ENCODE measurements at places on chromosomes 1 and 21. TPM values are rescaled to one million over a fixed set of nuclear protein-coding genes. Genes with fewer than 3 reads are reported as not detected.
A peak's percentile ranks its signal among the peaks of the same experiment; 100 is the strongest.

The PODN gene
- 12.0 TPM for total RNA-seq

The SH3BGR gene
- 1.5 TPM for total RNA-seq

The LRRC8B gene
- 0.17 TPM for total RNA-seq

The GRIK1 gene
- total RNA-seq, result not detected

The FAM72C gene
- total RNA-seq, result 1.7 TPM

The TRIM67 gene
- total RNA-seq, result not detected

The IKBKE gene
- 14.4 TPM for total RNA-seq

The TEX38 gene
- not detected for total RNA-seq

The C1orf167 gene
- 0.72 TPM for total RNA-seq

DNA sequence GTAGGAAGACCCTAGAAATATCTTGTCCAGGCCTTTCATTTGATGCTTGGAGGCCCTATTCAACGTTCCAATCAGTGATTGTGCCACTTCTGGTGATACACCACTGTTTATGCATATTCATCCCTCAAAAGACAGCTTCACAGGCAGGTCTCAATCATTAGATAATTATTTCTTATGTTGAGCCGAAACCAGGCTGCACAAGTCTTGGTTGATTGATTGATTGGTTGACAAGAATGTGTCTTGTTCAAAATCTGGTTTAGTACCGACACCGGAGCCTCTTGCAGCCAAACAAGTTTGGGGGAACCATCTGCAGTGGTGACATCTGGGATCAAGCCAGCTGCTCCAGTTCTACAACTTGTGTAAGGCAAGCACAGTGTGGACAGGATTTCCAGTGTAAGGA, 20.1 kb downstream of the C8A start:
- H3K4me3 ChIP-seq, result no peak overlapping the region
- no peaks in the 10 kb centered on the region for H3K36me3 ChIP-seq
- peaks cover 48% of the 10 kb centered on the region for H3K4me1 ChIP-seq
- H3K27me3 ChIP-seq, result no peaks in the 10 kb centered on the region
- DNase-seq, result no peak

GRCh38 chr1:201882665-201883132, 6.0 kb upstream of the SHISA4 start:
- H3K27ac ChIP-seq, result peak overlapping the region; percentile 80
- no peaks in the 10 kb centered on the region for H3K36me3 ChIP-seq
- H3K4me1 ChIP-seq, result peaks cover 64% of the 10 kb centered on the region
- peak overlapping the region; percentile 40 for H3K4me3 ChIP-seq
- DNase-seq, result peak; percentile 85

DNA sequence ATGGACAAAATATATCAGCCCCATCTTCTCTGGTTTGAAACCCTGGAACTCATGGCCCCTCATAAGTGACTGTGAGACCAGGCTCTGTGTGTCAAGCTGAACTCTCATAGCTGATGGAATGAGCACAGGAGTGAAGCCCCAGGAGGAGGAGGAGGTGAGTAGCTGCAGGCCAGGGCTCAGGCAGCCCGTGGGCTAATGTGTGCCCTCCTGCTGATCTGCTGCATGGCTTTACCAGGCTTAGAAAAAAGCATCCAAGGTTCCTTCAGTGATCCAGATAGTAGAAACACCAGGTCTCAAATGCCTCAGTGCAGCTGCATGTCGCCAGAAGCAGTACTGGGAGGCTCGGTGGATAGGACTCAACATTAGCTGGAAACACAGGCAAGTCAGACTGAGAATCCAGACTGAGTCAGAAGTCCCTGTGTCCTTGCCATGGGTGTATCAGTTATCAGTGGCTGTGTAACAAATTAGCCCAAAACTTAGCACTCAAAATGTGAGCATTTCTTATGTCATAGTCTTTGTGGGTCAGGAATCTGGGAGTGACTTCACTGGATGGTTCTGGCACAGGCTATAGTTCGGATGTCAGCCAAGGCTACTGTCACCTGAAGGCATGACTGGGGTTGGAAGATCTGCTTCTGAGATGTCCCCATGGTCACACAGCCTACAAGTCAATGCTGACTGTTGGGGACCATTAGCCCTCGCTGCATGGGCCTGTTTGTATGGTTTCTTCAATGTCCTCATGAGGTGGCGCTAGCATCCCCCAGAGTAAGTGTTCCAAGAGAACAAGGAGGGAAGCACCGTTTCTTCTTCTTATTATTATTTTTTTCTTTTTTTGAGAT, 255.4 kb upstream of the IRF2BP2 start:
- no peak for DNase-seq
- peak overlapping the region; percentile 27 for H3K4me3 ChIP-seq

DNA sequence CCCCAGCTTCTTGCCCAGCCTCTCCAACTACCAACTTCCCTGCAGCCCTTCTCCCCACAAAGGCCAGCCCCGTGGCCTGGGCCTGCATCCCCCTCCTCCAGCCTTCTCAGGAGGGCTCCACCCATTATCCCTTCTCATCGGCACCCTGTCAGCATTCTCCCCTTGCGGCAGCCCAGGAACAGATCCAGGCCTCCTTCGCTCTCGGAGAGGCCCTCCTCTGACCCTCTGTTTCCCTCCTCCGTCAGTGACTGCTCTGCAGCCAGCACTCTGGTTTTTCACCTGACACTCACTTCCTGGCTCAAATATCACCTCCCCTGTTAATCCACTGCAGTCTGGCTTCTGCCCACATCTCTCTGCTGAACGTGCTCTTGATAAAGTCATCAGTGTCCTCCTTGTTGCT, 17.5 kb downstream of the ADGRB2 start:
- H3K36me3 ChIP-seq, result no peaks in the 10 kb centered on the region
- H3K27me3 ChIP-seq, result peaks cover 6% of the 10 kb centered on the region
- H3K4me1 ChIP-seq, result peaks cover 60% of the 10 kb centered on the region
- no peak overlapping the region for H3K27ac ChIP-seq

- H3K4me1 ChIP-seq, result peaks cover 18% of the 10 kb centered on the region
- no peak overlapping the region for H3K4me3 ChIP-seq
- peaks cover 15% of the 10 kb centered on the region for H3K36me3 ChIP-seq
- DNase-seq, result no peak
- no peak overlapping the region for H3K27ac ChIP-seq
- H3K27me3 ChIP-seq, result peaks cover 2% of the 10 kb centered on the region
These were observed 62.0 kb downstream of the PCNX2 start for GRCh38 chr1:233233508-233234040.

- no peaks in the 10 kb centered on the region for H3K36me3 ChIP-seq
- H3K4me3 ChIP-seq, result no peak overlapping the region
- H3K4me1 ChIP-seq, result peaks cover 52% of the 10 kb centered on the region
- no peak overlapping the region for H3K27ac ChIP-seq
- H3K27me3 ChIP-seq, result no peaks in the 10 kb centered on the region
- no peak for DNase-seq
These were observed 282.4 kb upstream of the SGIP1 start for GRCh38 chr1:66251546-66251945.

DNA sequence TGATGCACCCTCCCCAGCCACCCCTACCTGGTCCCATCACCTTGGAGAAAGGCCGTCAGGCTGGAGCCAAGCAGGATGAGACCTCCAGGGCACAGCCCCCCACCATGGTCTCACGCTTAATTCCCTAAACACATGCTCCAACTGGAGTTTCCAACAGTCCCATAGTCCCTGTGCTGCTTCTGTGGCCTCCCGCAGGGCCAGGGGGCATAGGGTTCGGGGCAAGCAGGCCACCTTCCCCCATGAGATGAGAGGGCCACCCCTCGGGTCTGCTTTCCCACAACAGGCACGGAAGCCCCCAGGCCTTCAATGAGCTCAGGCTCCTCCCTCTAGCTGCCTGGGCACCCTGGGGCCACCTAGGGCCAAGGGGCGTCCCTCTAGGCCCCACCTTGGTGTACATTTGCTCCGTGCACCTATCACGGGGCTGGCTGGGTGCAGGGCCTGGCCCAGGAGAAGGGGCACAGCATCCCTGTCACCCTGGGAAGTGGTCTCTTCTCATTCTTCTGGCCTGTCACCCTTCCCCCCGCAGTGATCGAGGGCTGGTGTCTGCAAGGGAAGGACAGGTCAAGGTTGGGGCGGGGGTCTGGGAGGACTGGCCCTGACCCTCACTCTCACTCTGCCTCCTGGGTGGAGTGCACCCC, 42.4 kb downstream of the TRIM11 start:
- no peaks in the 10 kb centered on the region for H3K4me1 ChIP-seq
- H3K27ac ChIP-seq, result no peak overlapping the region
- H3K27me3 ChIP-seq, result peaks cover 4% of the 10 kb centered on the region
- H3K4me3 ChIP-seq, result no peak overlapping the region
- DNase-seq, result no peak

- H3K27ac ChIP-seq, result no peak overlapping the region
- peaks cover 13% of the 10 kb centered on the region for H3K27me3 ChIP-seq
- H3K36me3 ChIP-seq, result no peaks in the 10 kb centered on the region
- peaks cover 24% of the 10 kb centered on the region for H3K4me1 ChIP-seq
These were observed 137.2 kb downstream of the ROR1 start for GRCh38 chr1:63911049-63911448.

DNA sequence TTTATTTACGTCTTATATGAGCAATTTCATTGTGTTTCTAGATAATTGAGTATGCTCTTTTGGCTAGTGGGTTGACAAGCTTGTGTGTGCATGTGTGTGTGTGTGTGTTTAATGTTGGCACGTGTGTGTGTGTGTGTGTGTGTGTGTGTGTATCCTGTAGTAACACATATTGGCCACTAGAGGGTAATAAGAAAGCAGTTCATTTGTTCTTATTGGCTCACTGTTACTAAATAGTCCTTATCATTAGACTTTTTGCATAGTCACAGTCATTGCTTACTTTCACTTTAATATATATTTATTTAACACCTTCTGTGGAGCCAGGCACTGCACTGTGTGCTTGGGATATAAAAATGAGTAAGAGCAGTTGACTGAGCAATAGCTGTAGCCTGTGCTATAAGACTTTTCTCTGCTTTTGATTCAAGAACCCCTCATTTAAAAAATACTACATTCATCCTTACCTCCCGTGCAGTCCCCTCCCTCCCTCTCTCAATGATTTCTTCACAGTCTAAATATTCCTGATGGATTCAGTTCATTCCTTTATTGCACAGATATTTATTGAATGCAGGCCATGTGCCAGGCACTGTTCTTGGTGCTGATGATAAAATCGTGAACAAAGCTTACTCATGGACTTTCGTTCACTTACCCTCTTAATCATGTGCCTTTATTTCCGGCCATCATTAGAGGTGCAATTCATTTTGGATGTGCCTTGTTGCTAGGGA, 96.7 kb downstream of the DYRK1A start:
- H3K4me1 ChIP-seq, result peaks cover 75% of the 10 kb centered on the region
- H3K36me3 ChIP-seq, result peaks cover 13% of the 10 kb centered on the region
- peak overlapping the region; percentile 78 for H3K4me3 ChIP-seq
- H3K27me3 ChIP-seq, result peaks cover 4% of the 10 kb centered on the region
- peak overlapping the region; percentile 71 for H3K27ac ChIP-seq

DNA sequence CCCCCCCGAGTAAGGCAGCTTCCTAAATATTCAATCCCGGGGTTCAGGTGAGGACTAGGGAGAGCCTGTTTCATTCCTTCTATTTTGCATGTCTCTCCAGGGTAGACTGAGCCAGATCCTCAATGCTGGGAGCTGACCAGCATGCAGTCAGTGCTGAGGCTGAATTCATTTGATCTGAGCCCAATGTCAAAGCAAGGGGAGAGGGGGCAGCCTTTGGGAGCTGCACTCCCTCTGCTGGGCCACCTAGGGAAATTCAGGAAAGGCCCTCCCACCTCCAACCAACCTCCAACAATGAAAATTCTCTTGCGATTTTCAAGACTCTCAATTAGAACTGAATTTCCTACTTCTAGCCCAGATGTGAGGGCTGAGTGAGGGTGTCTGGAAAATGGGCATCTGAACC, 371.2 kb downstream of the NPHP4 start:
- no peak overlapping the region for H3K4me3 ChIP-seq
- H3K4me1 ChIP-seq, result no peaks in the 10 kb centered on the region
- no peaks in the 10 kb centered on the region for H3K27me3 ChIP-seq
- DNase-seq, result no peak
- H3K36me3 ChIP-seq, result 0 out of 2 replicates have a peak, but pooled peaks cover 8% of the 10 kb centered on the region
- H3K27ac ChIP-seq, result no peak overlapping the region

DNA sequence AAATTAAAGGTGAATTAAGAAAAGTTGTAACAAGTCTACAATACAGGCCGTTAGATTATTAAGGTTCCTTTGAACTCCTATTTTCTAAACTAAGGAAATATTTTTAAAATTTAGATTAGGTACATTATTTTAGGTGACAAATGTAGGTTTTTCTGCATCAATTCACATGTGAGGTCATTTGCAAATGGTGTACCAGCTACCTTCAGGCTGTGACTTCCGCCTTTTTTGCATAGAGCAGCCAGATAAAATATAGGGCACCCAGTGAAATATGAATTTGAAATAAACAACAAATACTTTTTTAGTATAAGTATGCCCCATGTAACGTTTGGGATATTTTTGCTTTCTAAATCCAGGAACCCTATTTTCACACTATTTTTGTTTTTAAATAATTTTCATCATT, 544.0 kb downstream of the LMO4 start:
- H3K27me3 ChIP-seq, result no peaks in the 10 kb centered on the region
- no peaks in the 10 kb centered on the region for H3K36me3 ChIP-seq
- DNase-seq, result no peak
- H3K27ac ChIP-seq, result no peak overlapping the region

- no peak overlapping the region for H3K4me3 ChIP-seq
- H3K4me1 ChIP-seq, result peaks cover 61% of the 10 kb centered on the region
- peaks cover 23% of the 10 kb centered on the region for H3K36me3 ChIP-seq
- H3K27me3 ChIP-seq, result no peaks in the 10 kb centered on the region
- no peak for DNase-seq
- H3K27ac ChIP-seq, result peak overlapping the region; percentile 31
These were observed 5.9 kb downstream of the ZNF644 start for GRCh38 chr1:91015794-91016550.

- peak overlapping the region; percentile 33 for H3K4me3 ChIP-seq
- H3K36me3 ChIP-seq, result no peaks in the 10 kb centered on the region
- H3K27ac ChIP-seq, result peak overlapping the region; percentile 44
These were observed 9.2 kb downstream of the CGN start for GRCh38 chr1:151520359-151520758.

GRCh38 chr1:95119273-95119672, 2.1 kb downstream of the TLCD4 start:
- no peaks in the 10 kb centered on the region for H3K36me3 ChIP-seq
- H3K27ac ChIP-seq, result no peak overlapping the region
- peaks cover 5% of the 10 kb centered on the region for H3K4me1 ChIP-seq

Data from HFFc6 (cell line).